ENCODE measurements at places on chromosomes 16 and 17.
A peak's percentile ranks its signal among the peaks of the same experiment; 100 is the strongest.

DNA sequence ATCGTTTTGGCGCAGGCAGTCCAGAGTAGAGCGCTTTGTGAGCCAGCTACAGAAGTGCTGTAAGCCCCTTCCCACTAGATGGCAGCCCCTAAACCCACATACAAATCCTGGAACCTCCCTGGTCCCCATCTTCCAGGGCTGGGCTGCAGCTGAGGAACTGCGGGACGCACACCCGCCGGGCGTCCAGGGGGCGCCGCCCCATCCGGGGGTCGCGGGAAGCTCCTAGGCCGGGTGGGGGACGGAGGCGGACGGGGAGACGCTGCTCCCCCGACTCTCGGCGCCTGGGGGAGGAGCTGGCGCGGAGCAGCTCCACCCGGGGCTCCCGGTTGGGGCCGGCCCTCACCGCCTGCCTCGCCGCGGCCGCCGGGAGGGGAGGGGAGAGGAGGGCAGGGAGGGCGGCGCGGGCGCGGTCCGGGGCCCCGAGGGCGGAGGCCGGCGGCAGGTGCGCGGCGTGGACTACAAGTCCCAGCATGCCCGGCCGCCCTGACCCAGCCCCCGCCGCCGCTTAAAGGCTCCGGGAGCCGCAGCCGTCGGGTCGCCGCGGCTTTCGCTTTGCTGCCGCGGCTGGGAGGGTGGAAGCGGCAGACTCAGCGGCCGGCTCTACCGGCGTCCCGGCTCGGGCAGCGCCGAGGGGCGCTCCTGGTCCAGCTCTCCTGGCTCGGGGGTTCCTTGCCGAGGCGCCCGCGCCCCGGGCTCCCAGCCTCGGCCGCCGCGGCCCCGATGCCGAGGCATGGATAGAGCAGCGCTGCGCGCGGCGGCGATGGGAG is at the start of gene KSR1:
KSR1 (plus strand) TSS at position 535 of the 767 bp plus-strand sequence; CDS start at position 731, 196 bp downstream.
- DNase-seq: peak; percentile 73

- DNase-seq: peak; percentile 73
Observed at GRCh38 chr17:1865252-1866037, 35.6 kb downstream of the RPA1 start.

- no peak for DNase-seq
Observed at GRCh38 chr17:80071116-80071841, 30.1 kb upstream of the GAA start.

GRCh38 chr17:35002876-35003551 is 22.7 kb downstream of the LIG3 start:
- DNase-seq: no peak

GRCh38 chr17:78977997-78978973 is 1.4 kb downstream of the LGALS3BP start:
- DNase-seq: no peak

DNA sequence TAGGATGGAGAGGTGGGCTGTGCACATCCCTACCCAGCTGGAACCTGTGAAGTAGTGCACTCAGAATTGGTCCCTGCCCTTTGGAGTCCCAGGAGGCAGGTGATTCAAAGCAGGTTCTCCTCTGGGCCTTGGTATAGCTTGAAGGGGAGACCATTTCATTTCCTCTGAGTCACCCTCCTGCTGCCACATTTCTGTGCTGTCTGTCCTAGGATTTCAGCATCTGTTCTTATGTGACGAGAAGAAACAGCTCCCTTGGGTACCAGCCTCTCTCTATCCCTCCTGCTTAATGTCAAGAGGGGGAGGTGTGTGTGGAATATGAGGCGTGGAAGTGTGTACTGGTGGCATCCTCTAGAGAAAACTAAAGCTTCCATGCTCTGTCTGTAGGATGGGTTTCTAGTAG is 5.0 kb upstream of the NFE2L1 start:
- DNase-seq: no peak

GRCh38 chr17:77282524-77283515 is 142.1 kb downstream of the SEC14L1 start:
- DNase-seq: peak; percentile 70

- no peak for DNase-seq
Observed at GRCh38 chr17:73334771-73335513, 23.1 kb upstream of the CDC42EP4 start.

DNA sequence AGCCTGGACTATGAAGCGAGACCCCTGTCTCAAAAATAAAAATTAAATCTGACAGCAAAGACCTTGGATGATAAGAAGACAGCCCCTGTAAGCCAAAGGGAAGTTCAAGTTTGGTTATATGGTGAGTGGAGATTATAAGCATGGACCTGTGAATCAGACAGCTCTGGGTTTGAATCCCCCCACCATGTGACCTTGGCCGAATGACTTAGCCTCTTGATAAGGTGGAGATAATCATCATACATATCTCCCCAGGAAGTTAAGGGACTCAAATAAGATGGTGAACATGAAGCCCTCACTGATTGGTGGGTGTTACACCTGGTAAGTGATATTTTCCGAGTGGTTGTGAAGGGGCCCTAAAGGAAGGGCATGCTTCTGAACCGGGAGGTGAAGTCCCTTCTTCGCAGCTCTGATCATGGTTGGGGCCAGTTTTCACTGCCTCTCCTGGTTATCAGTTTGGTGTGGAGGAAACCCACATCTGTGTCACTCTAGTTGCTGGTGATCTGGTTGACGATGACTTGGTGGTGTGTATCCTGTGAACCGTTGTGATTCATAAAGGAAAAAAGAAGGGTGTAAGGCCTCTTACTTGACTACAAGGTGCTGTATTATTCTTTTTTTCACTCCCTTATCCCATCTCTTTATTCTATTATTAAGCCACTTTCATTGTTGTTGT is 61.7 kb upstream of the CLEC18A start:
- no peak for DNase-seq

DNA sequence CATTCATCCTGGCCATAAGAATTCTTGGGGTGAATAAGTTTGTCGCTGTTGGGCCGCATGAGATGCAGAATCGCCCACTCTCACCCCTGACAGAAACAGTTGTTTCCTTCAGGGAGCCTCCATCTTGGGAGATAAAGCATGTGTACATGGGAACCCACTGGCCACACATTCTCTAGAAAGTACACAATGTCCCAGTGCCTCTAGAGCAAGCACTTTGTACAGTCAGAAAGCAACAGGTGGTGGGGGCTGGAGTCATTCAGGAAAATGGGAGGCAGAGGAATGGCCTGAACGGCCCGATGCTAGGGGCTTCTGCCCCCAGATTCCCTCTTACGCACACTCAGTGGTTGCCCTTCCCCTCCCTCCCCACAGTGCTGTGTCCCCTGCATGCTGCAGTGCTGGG is 16.1 kb downstream of the ACE start:
- DNase-seq: no peak

DNA sequence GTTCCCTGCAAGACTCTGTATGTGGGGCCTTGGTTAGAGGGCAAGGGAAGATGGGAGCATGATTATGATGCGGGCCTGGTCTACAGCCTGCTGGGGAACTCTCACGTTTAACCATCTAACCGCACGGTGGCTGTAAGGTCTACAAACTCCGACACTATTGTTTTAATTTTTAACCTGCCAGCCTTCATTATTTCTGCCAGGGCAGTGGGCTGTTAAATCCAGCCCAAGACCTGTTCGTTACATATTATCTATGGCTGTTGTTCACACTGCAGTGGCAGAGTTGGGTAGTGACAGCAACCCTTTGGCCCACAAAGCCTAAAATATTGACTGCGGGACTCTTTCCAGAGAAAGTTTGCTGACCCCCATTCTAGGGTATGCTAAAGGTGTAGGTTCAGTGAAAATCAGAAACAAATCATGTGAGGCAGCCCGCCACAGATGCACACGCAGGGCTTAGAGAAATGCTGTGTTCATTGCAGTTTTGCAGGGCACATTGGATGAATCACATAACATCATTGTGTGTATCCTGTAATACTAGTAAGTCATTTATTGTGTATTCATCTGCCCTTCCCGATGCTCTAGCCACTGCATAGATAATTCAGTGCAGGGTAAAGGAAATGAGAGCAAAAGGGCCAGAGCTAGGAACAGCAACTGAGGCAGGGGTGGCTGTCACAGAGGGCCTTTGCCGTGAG is 14.3 kb downstream of the SNX29 start:
- DNase-seq: no peak

DNA sequence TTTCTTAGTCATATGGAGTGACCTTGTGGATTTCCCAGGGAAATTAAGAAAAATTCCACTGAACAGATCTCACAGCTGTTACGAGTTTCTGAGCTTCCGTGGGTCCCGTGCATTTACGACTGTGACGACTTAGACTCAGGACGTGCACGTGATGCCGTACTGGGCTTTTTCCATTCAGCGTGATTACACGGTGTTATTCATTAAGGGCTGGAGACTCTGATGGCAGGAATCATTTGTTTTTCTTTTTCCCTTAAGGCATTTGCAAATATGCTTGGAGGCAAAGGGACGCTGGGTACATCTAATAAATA is 57.2 kb downstream of the TBC1D16 start:
- no peak for DNase-seq

- no peak for DNase-seq
Observed at GRCh38 chr17:17781591-17782496, 54.9 kb downstream of the SREBF1 start.

- no peak for DNase-seq
Observed at GRCh38 chr16:83835586-83836566, 28.1 kb downstream of the HSBP1 start.

- no peak for DNase-seq
Observed at GRCh38 chr17:54971147-54971546, 2.6 kb downstream of the STXBP4 start.

GRCh38 chr17:34571428-34572130 is 7.8 kb upstream of the TMEM132E start:
- DNase-seq: no peak

GRCh38 chr17:43534909-43535308 is 11.2 kb downstream of the ETV4 start:
- DNase-seq: no peak

DNA sequence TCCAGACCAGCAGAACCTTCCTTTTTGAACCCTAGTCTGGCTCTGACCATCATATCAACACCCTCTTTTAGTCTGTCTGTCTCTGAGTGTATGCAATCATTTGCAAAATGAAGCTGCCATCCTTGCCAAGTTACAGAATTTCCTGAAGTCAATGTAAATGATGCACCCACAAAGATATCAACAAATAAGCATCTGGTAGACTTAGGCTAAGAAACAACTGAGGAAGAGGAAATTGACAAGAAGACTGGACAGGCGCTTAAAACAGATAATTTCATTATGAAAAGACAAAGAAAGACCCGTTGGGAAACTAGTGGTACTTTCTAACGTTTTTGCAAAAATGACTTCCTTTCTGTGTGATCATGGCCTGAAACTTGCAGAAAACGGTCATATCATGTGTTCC is 24.7 kb upstream of the CIITA start:
- peak; percentile 59 for DNase-seq

GRCh38 chr16:10668322-10669045 is 26.2 kb downstream of the TEKT5 start:
- no peak for DNase-seq

DNA sequence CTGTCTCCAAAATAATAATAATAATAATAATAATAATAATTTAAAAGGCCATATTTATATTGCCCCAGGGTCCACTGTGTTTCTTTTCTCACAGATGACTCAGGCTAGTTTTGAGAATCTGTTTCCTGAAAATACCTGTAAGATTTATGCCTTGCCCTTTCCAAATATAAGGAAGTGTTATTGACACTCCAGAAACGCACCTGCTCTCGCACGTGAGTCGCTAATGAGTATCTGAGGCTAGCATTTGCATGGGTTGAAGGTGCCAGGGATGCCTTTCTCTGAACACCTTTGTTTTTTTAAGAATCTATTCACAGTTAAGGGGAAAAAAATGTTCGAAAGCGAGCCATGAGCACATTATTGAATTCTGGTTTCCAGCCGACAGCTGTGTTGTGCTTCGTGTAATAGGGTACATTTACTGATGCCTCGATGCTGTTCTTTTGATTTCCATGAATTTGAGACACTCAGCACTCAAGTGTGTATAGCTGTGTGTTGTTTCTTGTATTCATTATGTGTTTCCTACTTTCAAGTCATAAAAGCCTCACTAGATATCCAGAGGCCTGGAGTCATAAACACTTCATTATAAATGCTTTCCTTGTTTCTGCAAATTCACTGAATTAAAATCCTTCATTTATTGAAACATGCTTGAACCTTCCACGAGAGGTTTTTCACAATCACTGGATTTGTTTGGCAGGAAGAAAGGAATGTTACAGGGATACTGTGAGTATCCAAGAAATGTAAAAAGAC is 45.0 kb upstream of the NOL11 start:
- DNase-seq: no peak

GRCh38 chr17:68603027-68603426 is 1.9 kb upstream of the FAM20A start:
- peak; percentile 98 for DNase-seq

DNA sequence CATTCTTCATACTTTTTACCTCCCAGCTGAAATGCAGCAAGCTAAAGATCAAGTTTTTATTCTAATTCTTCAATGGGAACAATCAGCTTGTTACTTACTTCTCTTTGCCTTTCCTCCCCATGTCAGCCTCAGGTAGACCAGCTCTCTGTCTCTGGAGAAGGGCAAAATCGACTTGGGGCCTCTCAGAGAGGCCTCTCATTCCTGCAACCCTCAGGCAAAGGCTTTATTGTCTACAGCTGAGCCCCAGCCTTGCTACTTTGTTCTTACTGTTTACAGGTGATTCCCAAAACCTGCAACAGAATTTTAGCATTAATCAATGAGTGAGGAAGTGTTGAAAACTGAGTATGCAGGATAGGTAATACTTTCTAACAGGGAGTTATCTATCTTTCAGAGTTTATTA is 148.6 kb downstream of the KIF2B start:
- no peak for DNase-seq

GRCh38 chr17:43027091-43028032 is 2.3 kb downstream of the RND2 start:
- no peak for DNase-seq

- DNase-seq: no peak
Observed at GRCh38 chr16:24353622-24354021, 97.5 kb downstream of the CACNG3 start.

DNA sequence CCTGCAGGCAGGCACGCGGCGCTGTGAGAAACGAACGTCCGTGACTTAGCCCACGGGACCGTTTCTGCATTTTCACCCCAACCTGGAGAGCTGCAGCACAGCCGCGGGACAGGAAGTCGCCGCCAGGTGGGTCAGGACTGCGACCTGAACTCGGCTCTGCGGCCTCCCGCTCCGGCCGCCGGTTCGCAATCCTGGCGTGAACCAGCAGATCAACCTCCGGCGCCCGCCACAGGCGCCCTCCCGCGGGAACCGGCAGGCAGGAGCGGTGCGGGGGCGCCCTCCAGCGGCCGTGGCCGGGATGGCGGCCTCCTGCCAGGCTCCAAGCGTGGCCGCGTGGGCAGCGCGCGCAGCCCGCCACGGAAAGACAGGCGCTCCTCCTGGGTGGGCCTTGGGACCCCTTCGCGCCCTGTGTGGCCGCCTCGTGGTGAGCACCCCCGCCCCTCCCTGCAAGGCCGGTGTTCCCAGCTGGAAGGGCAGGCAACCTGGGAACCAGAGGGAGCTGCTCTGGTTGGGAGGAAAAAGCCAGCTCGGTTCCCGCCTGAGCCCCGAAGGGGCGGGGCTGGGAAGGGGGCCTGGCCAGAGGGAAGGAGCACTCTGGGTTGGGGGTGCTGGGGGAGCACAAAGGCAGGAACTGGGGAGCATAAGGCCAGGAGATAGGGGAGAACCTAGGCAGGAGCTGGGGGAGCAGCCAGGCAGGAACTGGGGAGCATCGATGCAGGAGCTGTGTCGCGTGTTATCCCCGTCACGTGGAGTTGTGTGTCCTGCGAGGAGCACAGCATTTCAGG is 28.2 kb downstream of the ACTG1 start:
- peak; percentile 83 for DNase-seq

- no peak for DNase-seq
Observed at GRCh38 chr17:6456914-6457687, 12.8 kb downstream of the PIMREG start.

GRCh38 chr16:28537964-28538732 is 626 bp downstream of the NUPR1 start:
- no peak for DNase-seq
